ENCODE measurements at places on chromosomes 7 and 10. TPM values are rescaled to one million over a fixed set of nuclear protein-coding genes. Genes with fewer than 3 reads are reported as not detected.

Gene ZNF786
- 12.8 TPM for polyA plus RNA-seq

Gene EN2
- polyA plus RNA-seq, result not detected

Gene DCLRE1A
- 2.3 TPM for polyA plus RNA-seq

Gene AGBL3
- 1.3 TPM for polyA plus RNA-seq

Gene CYP26C1
- not detected for polyA plus RNA-seq

Gene LLCFC1
- not detected for polyA plus RNA-seq

Gene C10orf105
- not detected for polyA plus RNA-seq

Gene TIMM23B
- polyA plus RNA-seq, result 18.5 TPM

Gene MRLN
- not detected for polyA plus RNA-seq

Gene RSPH10B
- polyA plus RNA-seq, result not detected

Gene HOXA1
- polyA plus RNA-seq, result 0.24 TPM

Gene CNNM1
- polyA plus RNA-seq, result not detected

Gene PRKAR2B
- 1.1 TPM for polyA plus RNA-seq

Gene DNAAF5
- polyA plus RNA-seq, result 2.7 TPM

Gene CABCOCO1
- polyA plus RNA-seq, result not detected

Gene ZP3
- 4.1 TPM for polyA plus RNA-seq

Gene BHLHA15
- 5.3 TPM for polyA plus RNA-seq

Gene OR9A2
- polyA plus RNA-seq, result not detected

Measured in IgD-negative memory B cell (primary cell).